SK-MEL-5 (cell line): ENCODE measurements at places on chromosomes 12 and 14.
A peak's percentile ranks its signal among the peaks of the same experiment; 100 is the strongest.

GRCh38 chr12:131738196-131738595, 27.3 kb downstream of the SFSWAP start:
- DNase-seq, result peak; percentile 5

- peak; percentile 30 for DNase-seq
Observed at GRCh38 chr12:15011162-15011561, 38.3 kb downstream of the PDE6H start.

- DNase-seq, result peak; percentile 64
Observed at GRCh38 chr14:74491956-74492775, 939 bp downstream of the NPC2 start.

GRCh38 chr14:93954900-93955849, 21.2 kb downstream of the ASB2 start:
- DNase-seq, result no peak

DNA sequence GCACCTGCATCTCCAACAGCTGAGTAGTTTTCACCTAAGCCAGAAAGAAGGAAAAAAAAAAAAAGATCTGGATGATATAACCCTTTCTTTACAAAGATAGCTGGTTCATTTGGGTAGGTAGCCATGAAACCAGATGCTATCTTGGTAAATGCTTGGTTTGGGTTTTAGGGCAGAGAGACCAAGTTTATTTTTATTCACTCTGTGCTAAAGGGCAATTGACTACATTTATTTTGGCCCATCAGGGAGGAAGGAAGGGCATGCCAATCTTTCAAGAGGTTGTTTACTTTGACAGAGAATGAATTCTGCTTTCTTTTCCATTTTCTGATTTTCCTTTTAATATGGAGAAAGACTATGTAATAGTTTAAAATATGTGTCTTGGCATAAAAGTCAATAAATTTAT, 91.0 kb downstream of the NTN4 start:
- DNase-seq, result no peak

DNA sequence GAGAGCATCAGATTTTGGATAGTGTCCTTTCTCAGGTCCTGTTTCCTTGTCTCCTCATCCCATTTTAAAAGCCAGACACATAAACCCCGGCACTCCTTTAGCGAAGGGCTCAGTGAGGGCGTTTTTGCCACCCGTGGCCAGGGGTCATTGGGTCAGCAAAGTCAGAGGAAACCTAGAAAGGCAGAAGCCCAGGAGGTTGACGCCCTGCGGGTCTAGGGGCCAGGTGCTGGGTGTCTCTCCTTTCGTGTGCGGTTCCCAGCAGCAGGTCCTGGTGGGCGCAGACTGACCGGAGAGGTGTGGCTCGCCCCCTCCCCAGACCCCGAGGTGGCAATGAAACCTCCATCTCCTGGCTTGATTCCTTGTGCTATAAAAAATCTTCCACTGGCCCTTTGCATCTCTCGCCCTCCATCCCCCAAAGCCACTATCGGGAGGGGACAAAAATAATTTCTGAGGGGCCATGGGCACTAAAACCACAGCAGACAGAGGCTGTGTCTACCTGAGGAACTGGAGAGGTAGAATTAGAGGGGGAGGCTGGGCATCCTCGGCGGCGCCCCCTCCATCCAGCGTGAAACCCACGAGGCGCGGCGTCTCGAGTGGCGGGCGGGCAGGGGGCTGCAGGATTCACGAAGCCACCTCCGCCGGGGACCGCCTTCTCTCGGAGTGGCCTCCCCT, 858 bp upstream of the FRMD6 start:
- DNase-seq, result no peak

DNA sequence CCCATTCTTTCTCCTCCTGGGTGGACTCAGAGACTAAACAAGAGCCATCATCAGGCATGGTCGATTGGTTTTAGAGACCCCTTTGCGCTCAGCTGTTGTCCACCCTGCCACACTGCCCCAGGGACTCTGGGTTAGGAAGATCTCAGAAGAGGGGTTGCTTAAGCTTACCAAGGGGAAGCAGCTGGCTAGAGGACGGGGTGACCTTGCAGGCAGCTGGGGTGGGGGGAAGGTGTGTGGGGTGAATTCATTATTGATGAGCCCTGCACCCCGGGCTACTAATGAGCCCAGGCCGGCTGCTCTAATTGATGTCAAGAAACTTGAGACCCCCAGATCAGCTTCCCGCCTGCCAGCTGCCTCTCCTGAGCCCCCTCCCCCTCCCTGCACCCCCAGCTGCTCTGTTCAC, 8.7 kb upstream of the ZNF385A start:
- DNase-seq, result no peak

GRCh38 chr14:77609922-77610321, 6.5 kb downstream of the SPTLC2 start:
- no peak for DNase-seq

GRCh38 chr14:74630881-74631690, 19.0 kb upstream of the LTBP2 start:
- DNase-seq, result no peak

DNA sequence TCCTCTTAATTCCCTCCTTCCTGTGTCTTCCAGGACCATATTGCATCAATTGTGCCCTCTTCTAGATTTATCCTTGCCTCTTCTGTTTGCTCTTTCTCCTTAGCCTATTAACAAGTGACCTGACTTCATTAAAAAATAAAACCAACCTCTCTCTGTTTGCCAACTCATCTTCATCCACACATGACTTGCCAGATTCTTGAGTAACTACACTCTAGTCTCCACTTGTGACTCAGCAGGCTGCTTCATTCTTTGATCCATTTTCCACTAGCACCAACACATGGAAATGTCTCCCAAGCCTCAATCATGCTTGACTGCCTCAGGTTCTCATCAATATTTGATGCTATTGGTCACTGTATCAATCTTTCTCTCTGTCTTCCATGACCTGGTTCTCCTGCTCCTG, 492.4 kb upstream of the TMPO start:
- no peak for DNase-seq

DNA sequence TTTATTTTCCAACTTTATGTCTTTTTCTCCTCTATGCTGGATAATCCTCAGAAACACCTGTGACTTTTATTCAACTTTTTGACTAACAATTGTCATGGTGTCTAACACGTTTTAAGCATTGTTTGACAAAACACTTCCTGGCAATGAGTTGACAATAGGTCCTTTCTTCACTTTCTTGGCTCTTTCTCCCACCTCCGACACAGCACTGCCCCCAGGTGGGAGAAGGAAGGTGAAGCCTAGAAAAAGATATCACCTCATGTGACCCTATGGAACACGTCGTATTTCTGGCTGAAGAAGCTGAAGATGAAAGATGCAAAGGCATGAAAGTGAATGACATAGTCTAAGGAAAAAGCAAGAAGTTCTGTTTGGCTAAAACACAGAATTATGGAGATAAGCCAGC, 430.0 kb downstream of the ETNK1 start:
- DNase-seq, result peak; percentile 81

- no peak for DNase-seq
Observed at GRCh38 chr12:6968426-6968825, 2.0 kb downstream of the PHB2 start.

DNA sequence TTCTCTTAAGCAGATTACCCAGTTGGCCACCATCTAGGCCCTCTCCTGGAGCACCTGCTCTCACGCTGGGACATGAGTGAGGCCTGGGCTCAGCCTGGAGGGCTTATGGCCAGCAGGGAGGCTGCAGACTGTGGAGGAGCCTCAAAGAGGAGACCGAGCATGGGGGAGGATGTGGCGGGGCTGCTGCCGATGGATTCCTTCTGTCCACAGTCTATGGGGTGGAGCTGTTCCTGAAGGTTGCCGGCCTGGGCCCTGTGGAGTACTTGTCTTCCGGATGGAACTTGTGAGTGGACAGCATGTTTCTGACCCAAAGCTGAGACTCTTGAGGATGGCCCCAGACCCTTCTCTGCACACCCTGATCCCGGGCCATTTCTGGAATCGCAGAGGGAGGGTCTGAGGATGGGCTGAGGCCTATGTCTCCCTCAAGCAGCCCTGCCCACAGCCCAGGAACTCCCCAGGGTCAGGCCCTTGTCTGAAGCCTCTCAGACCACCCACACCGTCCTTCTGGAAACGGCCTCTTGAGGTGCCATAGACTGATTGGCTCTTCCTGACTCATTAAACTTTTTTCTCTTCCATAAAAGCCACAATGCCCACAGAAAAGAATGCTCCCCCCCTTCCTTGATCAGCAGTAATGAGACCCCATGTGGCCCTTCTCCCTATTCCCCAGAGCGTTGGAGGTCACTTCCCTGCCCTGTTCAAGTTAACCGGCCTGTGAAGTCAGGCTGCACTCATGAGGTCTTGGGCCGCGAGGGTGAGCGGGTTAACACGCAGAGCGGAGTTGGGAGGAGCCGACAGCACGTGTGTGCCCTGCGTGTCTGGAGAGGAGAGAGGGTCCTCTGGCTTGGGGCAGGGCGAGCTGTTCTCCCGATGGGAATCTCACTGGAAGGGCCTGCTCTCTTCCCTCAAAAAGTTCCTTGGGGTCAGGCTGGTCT, 49.0 kb downstream of the SLC8B1 start:
- no peak for DNase-seq

DNA sequence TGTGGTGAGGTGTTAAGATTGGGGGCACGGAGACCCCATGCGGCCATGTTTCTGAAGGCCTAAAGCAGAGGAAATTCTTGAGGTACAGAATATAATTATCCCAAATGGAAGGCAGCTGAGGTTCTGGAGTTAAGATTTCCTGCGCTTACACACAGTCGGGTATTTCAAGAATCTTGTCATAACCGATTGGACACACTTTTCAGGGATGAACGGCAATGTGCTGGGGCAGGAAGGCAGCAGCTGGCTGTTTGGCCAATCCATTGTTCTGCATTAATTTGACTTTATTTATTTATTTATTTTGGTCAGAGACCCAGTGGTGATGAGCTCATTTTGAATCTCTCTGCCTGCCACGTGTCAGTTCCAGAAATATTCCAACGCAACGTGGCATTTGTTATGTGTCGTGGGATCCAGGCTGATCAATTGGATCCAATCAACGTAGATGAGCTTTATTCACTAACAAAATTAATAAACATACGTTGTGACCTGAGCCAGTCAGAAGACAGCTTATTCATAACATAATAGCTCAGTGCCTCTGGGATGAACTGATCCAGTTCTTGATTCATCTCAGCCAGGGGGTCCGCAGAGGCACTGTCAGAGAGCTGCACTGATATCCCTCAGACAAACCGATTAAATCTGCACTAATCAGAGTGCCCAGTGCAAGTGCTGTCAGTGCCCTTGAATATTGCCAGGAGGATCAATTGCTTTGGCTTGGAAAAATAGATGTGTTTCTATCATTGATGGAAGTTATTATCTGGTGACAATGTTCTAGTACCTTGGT, 181.0 kb downstream of the KTN1 start:
- DNase-seq, result no peak

- DNase-seq, result no peak
Observed at GRCh38 chr12:92558215-92558773, 144.5 kb upstream of the PLEKHG7 start.

- DNase-seq, result no peak
Observed at GRCh38 chr12:60266381-60266852, 670.6 kb downstream of the SLC16A7 start.

- no peak for DNase-seq
Observed at GRCh38 chr12:51189790-51190355, 16.9 kb upstream of the TFCP2 start.

- no peak for DNase-seq
Observed at GRCh38 chr12:94900496-94900895, 103.0 kb downstream of the NDUFA12 start.

- DNase-seq, result no peak
Observed at GRCh38 chr12:101087920-101088319, 122.1 kb downstream of the SLC5A8 start.
